ENCODE measurements at places on chromosomes 6 and 20. TPM values are rescaled to one million over a fixed set of nuclear protein-coding genes. Genes with fewer than 3 reads are reported as not detected.

The RFX6 gene
- not detected for total RNA-seq

The DPPA5 gene
- total RNA-seq = not detected

The SLC2A10 gene
- 13.3 TPM for total RNA-seq

The EDEM2 gene
- total RNA-seq = 41.9 TPM

The PREX1 gene
- 49.4 TPM for total RNA-seq
